ENCODE measurements at places on chromosomes 3 and 15. TPM values are rescaled to one million over a fixed set of nuclear protein-coding genes. Genes with fewer than 3 reads are reported as not detected.

DNA sequence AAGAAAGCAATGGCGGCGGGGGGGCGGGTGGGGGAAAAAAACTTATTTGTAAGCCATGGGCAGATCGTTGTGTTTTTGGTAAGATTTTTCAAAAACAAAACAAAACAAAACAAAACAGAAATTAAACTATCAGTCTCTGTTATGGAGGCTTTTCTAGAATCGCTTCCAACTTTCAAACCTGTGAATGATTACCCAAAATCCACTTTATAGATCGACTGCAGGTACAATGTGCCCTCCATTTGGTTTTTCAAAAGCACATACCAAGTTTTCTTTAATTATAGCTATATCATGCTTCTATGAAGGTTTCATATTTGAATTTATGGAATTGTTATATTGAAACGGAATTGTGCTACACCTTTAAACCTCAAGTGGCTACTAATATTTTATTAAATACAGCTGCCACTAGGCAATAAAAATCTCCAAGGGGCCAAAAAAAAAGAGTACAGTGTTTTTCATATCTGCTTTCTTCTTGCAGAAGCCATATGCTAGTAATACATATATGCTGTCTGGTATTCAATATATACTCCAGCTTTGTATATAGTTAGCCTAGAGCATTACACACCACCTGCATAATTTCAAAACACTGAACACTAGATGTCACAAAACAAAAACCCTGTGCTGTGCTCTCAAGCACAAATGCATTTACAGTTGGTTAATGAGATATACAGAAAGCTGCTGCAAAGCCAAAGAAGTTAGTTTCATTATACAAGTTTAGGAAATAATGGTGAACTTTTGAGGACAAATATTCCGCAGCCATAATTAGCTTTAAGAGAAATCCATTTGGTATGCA, 683.8 kb upstream of the NR2F2 start:
- DNase-seq = no peak

DNA sequence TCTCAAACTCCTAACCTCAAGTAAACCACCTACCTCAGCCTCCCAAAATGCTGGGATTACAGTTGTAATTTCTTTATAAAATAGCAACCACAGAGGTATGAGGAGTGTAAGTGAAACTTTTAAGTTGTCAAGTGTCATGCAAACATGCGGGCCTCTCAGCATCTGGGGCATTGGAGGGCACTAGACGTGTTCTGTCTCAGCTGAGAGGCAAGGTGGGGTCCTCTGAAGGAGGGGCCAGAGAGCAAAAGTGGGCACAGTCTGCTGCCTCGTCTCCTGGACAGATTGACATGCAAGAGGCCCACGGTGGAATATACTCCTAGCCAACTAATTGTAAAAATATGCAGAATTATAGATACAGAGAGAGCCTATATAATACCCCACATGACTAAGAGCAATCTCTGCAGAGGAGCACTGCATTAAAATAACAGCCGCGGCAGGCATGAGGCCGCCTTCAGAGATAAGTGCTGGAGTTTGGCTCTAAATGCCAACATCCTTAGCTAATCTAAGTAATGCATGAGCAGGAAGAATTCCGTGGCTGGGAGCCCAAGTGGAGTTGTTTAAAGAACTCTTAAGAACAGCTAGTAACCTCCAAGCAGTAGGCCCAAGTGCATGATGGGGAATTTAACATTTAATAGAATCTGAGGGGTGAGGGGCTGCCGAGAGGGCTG, 87.8 kb upstream of the RNU6-1 start:
- no peak for DNase-seq

GRCh38 chr3:49867871-49868321, 1.8 kb downstream of the CAMKV start:
- DNase-seq = no peak

The DZIP1L gene
- total RNA-seq = 7.2 TPM

The TTLL13 gene
- total RNA-seq = 0.16 TPM

DNA sequence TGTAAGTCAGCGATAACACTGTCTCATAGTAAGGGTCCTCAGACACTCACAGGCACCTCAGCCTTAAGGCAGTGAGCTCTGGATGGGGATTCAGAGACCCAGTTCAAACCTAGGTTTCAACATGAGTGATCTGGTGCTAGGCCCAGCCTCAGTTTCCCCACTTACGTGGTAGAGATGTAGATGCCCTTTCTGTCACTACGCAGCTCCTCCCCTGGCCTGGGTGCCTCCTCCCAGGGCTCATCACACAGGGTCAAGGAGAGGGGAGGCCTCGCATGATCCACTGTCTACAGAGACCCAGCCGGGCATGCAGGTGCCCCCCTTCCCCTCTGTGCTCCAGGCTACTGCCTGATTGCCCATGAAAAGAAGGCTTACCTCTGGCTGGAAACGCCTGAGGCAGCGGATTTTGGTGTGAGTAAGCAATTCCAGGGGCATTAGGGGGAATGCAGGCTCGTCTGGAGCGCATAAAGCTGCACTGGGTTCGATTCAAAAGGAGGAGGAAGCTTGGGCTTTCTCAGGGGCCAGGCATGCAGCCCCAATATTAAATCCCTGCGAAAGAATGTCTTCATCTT, 69.8 kb upstream of the ANKRD34C start:
- DNase-seq = no peak

The CLSTN2 gene
- total RNA-seq = 3.9 TPM

The SUSD5 gene
- 0.78 TPM for total RNA-seq

The BHLHE40 gene
- total RNA-seq = 71.5 TPM

- no peak for DNase-seq
Measured at GRCh38 chr3:151766454-151766853, 32.7 kb downstream of the AADACL2 start.
